Tongue (tissue), 3 donors: ENCODE measurements at places on chromosomes 2 and 18.

DNA sequence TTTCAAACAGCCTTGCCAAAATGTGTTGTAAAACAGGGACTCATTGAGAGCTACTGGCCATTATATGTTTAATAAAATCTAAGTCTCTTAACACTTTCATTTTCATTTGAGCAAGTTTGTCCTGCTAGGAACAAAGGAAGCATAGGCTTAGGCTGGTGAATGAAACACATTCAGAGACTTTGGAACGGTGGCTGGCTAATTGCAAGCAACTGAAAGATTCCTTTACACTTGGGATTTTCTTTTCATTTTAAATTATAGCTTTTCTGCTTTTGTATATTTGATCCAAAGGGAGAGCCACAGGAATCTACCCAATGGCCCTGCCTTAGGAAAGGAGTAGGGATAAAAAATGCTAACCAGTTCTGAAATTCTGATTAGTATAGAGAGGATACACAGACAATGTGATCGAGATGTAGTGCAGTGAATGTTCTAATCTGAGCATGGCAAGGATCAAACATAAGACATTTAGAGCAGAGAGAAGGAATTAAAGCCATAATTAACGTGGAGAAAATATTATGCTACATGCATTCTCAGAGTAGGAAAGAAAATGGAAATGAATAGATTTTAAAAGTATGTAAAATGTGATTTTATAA is 911.4 kb upstream of the SLC39A10 start:
- peak; percentile 1 for DNase-seq

GRCh38 chr2:105828558-105828957 is 83.8 kb downstream of the NCK2 start:
- no peak for DNase-seq

DNA sequence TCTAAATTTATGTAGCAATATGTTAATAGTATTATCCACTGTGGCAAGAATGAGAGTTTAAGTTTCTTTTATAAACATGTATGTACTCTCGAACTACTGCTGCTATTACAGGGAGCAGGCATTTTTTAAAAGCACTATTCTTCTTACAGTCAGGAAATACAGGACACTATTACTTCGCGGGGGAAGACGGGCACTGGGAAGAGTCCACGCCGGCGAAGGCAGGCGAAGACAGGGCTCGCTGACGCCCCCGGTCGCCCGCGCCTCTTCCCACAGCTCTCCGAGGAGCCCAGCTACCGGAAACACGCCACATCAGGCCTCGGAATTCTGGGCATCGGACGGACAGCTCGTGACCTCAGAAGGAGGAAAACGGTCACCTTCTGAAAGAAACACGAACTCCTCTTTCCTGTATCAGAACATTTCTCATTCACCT is 90.2 kb downstream of the FAM161A start:
- DNase-seq: peak; percentile 92

DNA sequence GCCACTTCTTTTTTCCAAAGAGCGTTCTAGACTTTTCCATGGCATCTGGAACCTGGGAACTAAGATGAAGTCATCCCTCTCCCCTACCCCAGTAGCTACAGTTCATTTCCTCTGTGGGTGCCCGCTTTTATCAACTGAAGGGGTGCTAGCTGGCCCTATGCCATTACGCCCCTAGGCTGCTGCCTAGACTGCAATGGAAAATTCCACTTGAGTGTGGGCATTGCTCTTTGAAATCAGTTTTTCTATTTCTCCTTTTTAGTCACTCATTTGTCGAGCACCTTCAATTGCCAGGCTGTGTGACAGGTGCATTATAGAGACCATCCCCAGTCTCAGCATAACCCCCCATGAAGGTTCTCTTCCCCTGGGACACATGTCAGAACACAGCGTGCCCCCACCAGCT is 7.3 kb downstream of the TEX51 start:
- no peak for DNase-seq

DNA sequence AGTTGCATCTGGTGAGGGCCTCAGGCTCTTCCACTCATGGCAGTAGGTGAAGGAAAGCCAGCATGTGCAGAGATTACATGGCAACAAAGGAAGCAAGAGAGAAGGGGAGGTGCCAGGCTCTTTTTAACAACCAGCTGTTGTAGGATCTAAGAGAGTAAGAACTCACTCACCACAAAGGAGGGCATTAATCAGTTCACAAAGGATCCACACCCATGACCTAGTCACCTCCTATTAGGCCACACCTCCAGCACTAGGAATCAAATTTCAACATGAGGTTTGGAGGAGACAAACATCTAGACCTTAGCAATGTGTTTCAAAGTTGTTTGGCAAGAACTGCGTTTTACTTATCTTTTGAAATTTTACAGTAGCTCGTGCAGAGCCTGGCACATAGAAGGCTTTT is 20.5 kb upstream of the REG3A start:
- DNase-seq: no peak

GRCh38 chr2:38856165-38856564 is 19.6 kb downstream of the DHX57 start:
- DNase-seq: no peak

- DNase-seq: peak; percentile 50
Measured at GRCh38 chr2:102033031-102033749, 41.4 kb downstream of the IL1R2 start.

DNA sequence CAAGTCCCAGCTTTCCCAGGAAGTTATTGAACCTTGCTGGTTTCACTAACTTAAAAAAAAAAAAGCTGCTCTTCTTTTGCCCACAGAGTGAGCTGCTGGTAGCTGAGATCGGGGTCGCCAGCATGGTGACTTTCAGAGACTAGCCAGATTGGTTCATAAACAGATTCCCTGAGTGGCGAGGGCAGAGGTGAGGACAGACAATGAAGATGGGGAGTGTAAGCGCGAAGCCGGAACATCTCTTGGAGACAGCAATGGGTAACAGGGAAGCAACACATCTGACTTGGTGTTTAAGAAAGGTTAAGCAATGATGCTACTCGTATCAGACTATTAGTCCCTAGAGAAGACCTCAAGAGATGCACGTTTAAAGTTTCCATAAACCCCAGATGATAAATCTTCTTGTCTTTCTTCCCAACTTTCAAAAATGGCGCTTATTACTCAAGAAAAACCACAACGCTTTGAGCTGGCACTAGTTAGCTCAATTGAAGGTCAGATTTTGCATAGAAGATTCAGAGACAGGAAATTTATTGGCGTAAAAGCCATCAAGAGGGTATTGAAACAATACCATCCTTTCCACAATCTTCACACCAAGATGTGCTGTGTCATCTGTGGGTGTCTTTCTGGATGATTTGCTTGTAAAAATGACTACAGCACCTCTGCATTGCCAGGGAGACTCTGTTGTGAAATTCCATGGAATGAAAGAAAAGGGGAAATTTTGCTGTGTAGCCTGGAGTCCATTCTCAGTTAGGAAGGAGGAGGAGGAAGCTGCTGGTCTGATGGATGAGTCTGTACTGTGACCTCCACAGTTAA is 193.1 kb upstream of the CXCR4 start:
- DNase-seq: no peak

DNA sequence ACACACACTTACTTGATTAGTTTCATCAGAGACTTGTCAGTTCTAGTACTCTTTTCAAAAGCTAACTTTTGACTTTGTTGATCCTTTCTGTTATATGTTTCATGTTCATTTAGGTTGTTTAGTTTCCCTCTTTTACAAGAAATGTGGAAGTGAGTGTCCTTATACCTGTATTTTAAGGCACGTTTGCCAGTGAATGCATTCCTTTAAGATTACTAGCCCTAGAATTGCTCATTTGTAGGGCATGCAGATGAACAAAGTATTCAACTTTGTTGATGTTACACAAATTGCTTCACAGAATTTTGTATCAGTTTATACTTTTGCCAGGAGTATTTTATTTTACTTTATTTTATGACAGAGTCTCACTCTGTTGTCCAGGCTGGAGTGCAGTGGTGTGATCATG is 6.3 kb downstream of the IL1RL2 start:
- DNase-seq: no peak
